ENCODE measurements at places on chromosomes 3 and 15.

- DNase-seq: no peak
Observed at GRCh38 chr15:94263341-94264273, 32.2 kb downstream of the MCTP2 start.

- DNase-seq: peak; percentile 27
Observed at GRCh38 chr15:79025201-79025600, 65.4 kb downstream of the RASGRF1 start.

DNA sequence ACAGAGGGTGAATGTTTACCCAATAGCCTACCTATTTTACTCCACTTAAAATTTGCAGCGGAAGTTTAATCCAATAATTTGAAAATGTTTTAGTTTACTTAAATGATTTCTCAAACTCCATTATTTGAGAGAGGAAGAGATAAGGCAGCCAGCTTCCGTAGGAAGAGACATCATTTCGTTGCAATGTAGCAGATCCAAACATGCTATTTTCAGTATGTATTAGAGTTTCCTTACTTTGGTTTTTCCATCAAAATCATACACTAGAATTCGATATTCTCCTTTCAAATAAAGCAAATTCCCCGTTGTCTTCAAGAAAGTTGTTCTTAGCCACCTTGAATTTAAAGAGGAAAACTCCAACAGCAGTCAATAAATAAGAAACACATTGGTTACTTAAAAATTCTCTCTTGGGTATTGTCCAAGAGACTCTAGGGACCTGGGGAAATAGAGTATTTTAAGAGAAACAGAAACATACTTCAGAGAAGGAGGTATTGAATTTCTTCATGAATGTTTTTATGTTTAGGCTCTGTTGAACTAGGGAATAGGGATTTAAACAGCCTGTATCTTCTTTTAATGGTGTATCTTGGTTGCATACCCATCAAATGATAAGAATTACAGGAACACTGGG, 324.5 kb upstream of the GBE1 start:
- DNase-seq: no peak

DNA sequence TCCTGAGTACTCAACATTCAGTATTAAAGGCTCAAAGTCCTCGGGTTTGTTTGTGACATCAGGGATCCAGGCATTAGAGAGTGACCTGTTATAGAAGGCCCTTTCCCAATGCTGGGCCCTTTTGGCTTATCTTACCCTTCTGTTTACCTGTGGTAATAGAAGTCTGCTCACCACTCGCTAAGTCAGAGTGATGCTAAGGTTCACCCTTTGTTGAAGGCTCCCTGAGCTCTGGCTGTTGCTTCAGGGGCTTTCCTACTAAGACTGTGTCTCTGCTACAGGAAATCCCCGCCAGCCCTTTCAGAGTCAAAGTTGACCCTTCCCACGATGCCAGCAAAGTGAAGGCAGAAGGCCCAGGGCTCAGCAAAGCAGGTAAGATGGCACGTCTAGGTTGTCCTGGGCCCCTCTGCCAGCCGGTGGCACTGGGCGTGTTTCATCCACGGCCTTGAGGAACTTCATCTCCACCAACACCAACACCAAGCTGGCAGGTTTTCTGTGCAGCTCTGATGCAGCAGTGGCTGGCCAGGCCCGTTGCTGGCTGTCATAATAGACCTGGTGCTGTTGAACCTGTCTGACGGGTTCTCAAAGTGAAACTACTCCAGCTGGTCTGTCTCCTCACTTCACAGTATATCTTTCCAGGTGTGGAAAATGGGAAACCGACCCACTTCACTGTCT, 99.1 kb downstream of the DNASE1L3 start:
- DNase-seq: peak; percentile 14

- no peak for DNase-seq
Observed at GRCh38 chr3:45907769-45908705, 21.7 kb downstream of the CCR9 start.

DNA sequence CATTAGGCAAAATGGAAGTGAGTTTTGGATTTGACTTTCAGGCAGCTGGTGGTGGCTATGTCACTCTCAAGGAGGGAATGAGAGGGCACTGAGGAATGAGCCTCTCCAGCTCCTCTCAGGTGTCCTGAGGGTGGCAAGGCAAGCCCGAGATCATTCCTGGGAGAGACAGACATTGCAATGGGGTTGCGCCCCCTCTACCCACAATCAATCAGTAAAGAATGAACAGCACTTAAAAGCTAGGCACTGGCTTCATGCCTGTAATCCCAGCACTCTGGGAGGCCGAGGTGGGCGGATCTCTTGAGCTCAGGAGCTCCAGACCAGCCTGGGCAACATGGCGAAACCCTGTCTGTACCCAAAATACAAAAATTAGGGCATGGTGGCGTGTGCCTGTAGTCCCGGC, 14.1 kb upstream of the SHF start:
- no peak for DNase-seq

DNA sequence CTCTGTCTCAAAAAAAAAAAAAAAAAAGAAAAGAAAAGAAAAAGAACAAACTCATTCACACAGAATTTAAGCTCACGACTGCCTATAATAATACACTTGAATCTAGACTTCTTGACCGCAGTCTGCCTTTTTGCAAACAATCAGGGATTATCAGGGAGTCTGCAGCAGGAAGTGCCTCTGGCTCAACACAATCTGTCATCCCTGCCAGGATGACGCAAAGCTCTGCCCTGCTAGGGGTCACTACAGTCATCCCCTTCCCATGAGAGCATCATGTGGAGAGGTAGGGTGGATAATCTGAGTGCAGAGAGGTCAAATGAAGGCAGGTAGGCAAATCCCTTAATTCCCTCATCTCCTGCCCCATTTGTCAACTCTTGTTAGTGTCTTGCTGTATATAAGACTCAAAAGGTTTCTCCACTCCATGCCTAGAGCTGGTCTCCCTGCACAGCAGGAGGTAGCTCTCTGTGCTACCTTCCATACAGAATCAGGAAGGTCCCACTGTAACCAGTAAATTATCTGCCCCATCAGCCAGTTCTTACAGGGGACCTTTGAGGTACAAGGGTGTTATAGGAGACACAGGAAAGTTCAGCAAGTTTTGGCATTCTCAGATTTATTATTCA, 4.2 kb downstream of the UBAP1L start:
- DNase-seq: no peak

Measured in stimulated activated naive CD8-positive, alpha-beta T cell treated with anti-CD3 and anti-CD28 coated beads, Interleukin-15, Interleukin-2, amounts not matched to agents 100 U/mL and 50 U/mL, for 24 hours (primary cell).